H9 (cell line): ENCODE measurements at places on chromosomes 5 and 9. TPM values are rescaled to one million over a fixed set of nuclear protein-coding genes. Genes with fewer than 3 reads are reported as not detected.

The FOXD4L5 gene
- total RNA-seq = 0.13 TPM in 1 of 2 replicates, not detected in the other

The HAND1 gene
- total RNA-seq = not detected in 2 replicates

The OBP2B gene
- not detected in 2 replicates for total RNA-seq

The PCDHB14 gene
- total RNA-seq = 1.5 and 2.4 TPM in 2 replicates

The TMEM203 gene
- total RNA-seq = 34.1 and 35.5 TPM in 2 replicates

The CDH12 gene
- total RNA-seq = not detected in 2 replicates

The PGM5 gene
- not detected in 2 replicates for total RNA-seq

The BRD3 gene
- total RNA-seq = 63.1 and 63.6 TPM in 2 replicates

The ABO gene
- 0.31 and 0.37 TPM in 2 replicates for total RNA-seq

The MAMDC2 gene
- 4.6 TPM in 2 replicates for total RNA-seq

The CCL27 gene
- 0.28 and 1.0 TPM in 2 replicates for total RNA-seq

The ACTBL2 gene
- not detected in 2 replicates for total RNA-seq

The PRKAA1 gene
- 28.8 and 29.1 TPM in 2 replicates for total RNA-seq

The SHISAL2B gene
- total RNA-seq = 5.0 and 5.4 TPM in 2 replicates

The FAM78A gene
- total RNA-seq = 1.9 and 2.1 TPM in 2 replicates

The LIX1 gene
- 0.07 and 0.13 TPM in 2 replicates for total RNA-seq

The FYB1 gene
- not detected in 2 replicates for total RNA-seq

The AGXT2 gene
- total RNA-seq = not detected in 2 replicates
